Fibroblast of upper back skin (primary cell): ENCODE measurements at places on chromosomes 1 and 21.

GRCh38 chr1:39960431-39960958 is 5.5 kb downstream of the MFSD2A start:
- DNase-seq = no peak

DNA sequence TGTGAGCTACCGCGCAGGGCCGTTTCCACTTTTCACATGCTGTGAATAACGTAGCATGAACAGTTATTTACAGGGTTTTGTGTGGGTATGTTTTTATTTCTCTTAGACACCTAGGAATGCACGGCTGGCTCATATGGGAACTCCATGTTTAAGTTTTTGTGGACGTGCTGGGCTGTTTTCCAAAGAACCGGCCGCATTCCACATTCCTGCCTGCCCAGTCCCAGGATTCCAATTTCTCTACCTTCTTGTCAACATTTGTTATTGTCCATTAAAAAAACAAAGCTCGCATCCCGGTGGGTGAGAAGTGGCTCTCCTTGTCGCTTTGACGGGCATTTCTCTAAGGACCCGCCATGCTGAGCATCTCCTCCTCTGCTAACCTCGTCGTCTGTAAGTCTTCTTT is 47.1 kb upstream of the LRRC3 start:
- DNase-seq = peak; percentile 14

DNA sequence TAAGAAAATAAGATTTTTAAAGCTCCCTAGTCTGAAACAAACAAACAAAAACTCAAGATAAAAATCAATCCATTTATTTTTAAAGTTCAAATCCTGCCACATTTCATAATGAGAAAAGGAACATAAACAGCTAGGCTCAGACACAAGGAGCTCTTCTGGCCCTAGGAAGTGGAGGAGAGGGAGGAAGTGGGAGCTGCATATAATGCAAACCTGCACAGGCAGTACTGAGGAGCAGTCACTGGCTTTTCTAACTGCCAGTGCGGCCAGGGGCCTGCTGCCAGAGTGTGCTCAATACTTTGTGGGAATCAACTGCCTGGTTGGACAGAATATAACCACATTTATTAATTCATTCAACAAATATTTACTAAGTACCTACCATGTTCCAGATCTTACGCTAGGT is 139.8 kb upstream of the SPATA6 start:
- DNase-seq = no peak

DNA sequence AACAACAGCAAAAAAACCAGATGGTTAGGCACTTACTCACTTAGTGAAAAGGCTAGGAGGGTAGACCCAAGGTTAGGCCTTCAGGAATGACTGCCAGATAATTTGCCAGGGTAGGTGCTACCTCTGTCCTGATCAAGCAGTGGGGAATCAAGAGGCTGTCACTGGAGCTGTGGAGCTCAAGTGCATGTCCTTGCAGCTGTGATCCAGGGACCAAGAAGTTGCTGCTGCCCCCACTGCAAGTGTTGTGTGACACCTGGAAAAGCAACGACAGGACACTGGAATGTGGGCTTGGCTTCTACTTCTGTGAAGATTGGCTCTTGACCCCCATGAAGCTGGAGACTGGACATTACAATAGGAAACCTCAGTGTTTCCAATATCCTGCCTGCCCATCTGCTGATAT is 72.1 kb downstream of the PEX14 start:
- DNase-seq = no peak

DNA sequence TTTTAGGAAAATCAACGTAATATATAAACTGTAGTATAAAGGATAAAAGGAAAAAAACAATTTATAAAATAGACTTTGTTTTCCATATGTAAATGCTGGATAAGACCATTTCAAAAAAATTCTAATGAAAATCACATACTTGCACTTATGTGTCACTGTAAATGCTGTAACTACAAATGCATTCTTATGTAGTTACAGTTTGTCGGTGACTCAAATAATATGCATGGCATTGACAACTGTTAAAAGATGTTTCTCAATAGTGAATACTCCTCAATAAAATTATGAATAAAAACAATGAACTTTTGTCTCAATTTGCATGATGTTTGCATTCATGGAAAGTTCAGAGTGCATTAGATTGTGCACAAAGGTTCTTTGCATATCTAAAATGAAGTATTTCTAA is 614.0 kb upstream of the CHRM3 start:
- DNase-seq = peak; percentile 61

DNA sequence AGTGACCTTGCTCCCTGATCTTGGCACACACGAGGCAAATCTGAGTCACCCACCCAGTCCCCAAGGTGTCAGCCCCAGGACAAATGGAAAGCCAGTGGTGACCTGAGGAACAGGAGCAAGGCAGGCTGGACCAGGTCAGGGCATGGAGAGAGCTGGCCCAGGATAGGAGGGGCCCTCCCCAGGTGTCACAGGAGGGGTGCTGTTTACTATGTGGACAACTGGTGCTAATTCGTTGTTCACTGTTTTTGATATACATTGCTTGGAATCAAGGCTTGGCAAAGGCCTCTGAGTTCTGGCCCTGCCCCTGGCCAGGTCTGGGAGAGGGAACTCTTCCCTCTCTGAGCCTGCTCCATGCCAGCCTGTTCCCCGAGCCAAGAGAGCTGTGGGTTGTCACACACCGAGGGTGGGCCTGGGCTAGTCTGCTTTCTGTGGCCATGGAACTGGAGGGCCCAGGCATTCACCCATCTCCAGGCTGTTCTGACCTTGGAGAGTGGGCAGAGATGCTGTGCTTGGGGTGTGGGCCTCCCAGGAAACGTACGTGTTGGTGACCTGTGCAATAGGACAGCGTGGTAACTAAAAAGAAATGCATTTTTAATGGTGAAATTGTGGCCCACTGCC is 41.8 kb downstream of the CRYAA start:
- DNase-seq = no peak

DNA sequence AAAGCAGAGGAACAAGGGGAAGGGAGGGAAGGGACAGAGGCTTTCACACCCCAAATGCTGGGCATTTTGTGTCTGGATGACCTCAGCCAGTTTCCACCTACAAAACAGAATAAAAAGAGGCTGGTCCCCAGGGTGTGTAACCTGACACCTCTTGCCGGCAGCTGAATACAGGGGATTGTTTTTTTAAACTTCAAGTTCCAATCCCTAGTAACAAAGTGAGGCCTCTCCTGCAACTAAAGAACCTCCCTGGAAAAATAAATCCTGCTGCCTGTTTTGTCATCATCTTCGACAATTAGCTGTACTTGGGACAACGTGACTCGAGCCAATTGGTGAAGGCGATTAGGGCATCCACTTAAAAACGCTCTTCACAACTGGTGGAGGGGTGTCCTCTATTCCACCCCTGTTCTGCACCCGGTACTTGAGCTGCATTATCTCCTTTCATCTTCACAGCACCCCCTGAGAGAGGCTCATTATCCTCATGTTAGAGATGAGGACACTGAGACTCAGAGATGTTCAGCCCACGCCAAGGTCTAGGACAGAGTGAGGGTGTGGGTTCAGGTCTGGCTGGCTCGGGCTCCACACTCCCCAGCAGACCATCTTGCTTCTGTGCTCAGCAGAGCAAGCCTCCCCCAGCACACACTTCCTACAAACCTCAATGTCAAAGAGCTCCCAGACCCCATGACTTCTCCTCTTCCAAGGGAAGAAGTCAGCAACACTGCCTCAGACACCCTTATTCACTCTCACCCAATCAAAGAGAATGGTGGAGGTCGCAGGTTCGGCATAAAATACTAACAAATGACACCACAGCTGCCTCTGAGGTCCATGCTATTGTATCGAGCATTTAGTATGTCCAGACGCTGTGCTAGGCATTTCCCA is 15.2 kb downstream of the ITPKB start:
- peak; percentile 71 for DNase-seq

DNA sequence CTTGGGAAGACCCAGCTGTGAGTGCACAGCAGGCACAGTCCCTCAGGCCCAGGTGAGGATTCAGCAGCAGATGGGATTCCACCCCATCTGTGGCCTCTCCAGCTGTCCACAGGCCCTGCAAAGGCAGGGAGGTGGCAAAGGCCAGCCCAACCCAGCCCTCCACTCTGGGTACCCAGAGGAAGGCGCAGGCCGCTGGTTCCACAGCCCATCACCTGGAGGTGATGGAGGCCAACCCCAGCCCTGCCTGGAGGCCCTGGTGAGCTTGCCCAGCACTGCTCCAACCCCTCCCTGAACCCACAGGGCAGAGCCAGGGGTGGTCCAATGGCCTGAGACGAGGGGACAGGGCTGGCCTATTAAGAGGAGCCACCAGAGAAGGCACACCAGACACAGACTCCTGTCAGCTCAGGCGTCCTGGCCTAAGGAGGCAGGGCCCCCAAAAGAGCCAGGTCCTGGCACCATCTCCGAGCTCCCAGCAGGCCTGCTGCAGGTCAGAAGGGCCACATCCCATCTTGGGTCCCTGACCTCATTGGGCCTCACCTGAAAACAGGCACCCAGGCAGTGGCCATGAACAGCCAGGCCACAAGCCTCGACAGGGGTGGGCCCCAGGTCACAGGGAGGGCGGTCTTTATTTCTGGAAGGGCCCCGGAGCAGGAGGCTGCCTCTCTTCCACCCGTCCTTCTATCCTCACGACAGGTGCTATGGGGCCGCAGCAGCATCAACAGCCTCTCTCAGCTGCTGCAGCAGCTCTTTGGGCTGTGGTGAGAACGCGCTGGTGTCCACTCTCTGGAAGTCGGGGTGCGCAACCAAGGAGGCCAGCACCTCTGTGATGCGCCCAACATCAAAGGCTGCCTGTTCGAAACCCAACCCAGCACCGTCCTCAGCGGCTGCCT is 3.2 kb downstream of the JMJD4 start:
- DNase-seq = no peak

GRCh38 chr1:84086189-84086588 is 57.9 kb upstream of the PRKACB start:
- no peak for DNase-seq

- no peak for DNase-seq
These were observed 130.6 kb upstream of the CACNA1E start for GRCh38 chr1:181352695-181353094.

DNA sequence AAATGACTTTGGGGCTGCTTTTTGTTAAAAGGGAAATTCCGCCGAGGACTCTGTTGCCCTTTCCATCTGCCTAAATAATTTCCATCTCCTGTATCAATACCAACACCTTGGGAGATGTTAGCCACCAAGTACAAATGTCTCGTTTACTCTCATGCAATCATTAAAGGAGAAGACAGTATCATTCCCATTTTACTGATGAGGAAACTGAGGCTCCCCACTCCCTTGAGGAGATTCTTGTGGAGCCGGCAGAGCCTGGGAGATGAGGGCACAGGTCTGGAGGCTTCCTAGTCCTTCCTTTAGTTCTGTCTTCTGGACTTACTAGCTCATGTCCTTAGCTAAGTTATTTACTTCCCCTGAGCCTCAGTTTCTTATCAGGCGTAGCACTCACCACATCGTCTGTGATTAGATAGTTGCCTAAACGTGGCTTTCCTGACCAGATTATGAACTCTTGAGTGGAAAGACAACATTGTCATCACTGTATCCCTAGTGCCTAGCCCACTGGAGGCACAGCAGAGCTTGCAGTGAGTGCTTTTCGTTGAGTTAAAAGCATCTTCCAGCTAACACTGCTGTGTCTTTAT is 81.6 kb downstream of the ADSS2 start:
- DNase-seq = no peak

GRCh38 chr1:216350186-216350585 is 73.1 kb downstream of the USH2A start:
- DNase-seq = no peak

- peak; percentile 26 for DNase-seq
These were observed 12.8 kb downstream of the WDR3 start for GRCh38 chr1:117942293-117942692.

- peak; percentile 92 for DNase-seq
These were observed 57.9 kb downstream of the DDAH1 start for GRCh38 chr1:85406887-85407533.

- no peak for DNase-seq
These were observed 8.4 kb downstream of the CFAP126 start for GRCh38 chr1:161359291-161359690.

DNA sequence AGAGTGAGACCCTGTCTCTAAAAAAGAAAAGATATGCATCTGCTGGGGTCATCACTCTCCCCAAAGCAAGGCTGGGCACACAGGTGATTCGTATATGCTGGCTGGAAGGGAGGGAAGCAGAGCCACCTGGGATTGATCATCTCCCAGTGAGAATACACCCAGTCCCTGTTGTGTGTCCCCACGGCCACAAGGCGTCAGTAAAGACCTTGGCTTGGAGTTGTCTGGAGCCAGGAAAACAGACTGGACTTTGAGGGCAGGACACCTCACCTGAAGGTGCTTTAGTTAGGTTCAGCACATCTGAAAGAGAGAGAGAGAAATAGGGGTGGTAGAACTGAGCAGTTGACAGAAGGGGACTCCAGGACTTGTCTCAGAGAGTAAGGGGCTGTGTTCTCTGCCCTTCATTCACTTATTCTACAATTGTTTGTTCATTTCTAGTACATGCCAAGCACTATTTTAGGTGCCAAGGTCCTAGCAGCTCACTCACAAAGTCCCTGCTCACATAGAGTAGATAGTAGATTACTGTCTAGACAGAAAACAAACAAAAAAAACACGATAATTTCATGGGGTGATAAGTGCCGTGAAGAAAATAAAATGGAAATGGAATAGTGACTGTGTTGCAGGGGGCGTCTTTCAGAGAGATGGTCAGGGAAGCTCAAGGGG is 13.5 kb downstream of the CITED4 start:
- peak; percentile 74 for DNase-seq

DNA sequence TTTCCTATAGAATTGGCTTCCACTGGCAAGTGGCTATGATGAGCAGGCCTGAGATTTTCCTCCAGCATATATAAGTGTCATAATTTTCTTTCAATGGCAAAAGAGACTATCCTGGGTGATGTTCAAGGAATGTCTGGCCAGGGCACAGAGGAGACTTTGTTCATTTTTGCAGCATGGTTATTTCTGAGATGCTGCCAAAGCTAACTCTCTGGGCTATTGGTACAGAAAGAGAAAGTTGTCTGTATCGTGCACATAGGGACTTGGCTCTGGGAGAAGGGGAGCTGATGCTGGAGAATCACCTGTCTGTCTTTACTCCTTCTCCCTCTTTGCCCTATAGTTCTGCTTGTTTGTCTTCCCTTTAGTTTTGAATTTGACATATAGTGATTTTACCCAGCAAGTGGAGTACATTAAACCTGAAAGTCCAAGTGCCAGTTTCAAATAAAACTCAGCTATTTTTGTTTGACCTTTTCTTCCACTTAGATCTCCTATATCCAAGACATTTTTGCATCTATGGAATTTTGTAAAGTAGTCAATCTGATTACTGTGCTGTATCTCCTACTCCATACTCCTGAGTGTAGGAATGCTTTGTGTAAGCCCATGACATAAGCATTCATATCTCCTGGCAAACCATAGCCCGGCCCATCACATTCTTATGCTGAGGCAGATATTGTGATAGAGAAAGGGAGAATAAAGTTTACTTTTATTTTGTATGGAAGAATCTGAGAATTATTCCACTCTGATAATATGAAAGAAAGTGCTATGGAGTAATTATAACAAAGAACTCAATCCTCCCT is 3.9 kb downstream of the FNDC7 start:
- DNase-seq = no peak
